Colonic mucosa (tissue), 4 donors: ENCODE measurements at places on chromosomes 12 and 14. TPM values are rescaled to one million over a fixed set of nuclear protein-coding genes. Genes with fewer than 3 reads are reported as not detected.
A peak's percentile ranks its signal among the peaks of the same experiment; 100 is the strongest.

The TSPAN8 gene
- total RNA-seq: 1,318 TPM

The SSTR1 gene
- total RNA-seq: 8.5 TPM

DNA sequence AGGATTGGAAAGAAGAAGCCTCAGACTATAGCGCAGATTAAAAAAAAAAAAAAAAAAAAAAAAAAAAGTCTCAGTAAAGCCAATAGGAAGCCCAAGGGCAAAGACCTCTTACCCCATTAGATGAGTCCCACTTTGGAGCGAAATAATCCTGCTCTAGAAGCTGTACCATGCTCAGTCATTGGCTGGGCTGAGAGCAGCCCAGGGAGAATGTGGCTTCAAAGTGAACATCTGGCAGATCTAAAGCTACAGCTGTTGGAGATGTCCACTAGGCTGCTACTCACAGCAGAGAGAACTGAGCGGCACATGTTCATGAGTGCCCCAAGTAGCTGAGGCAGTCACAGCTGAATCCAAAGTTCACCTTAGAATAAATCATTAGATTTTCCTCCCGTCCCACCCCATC lies 560.9 kb downstream of the MED13L start:
- H3K4me1 ChIP-seq: no peaks in the 10 kb centered on the region
- H3K36me3 ChIP-seq: no peaks in the 10 kb centered on the region
- H3K27ac ChIP-seq: no peak overlapping the region
- no peaks in the 10 kb centered on the region for H3K27me3 ChIP-seq
- no peak overlapping the region for H3K4me3 ChIP-seq

The CLEC4C gene
- total RNA-seq: not detected

The SYNE3 gene
- total RNA-seq: 9.5 TPM

GRCh38 chr14:92316937-92317336 lies 6.0 kb upstream of the SLC24A4 start:
- peaks cover 3% of the 10 kb centered on the region for H3K27me3 ChIP-seq
- H3K4me3 ChIP-seq: no peak overlapping the region
- no peaks in the 10 kb centered on the region for H3K4me1 ChIP-seq

DNA sequence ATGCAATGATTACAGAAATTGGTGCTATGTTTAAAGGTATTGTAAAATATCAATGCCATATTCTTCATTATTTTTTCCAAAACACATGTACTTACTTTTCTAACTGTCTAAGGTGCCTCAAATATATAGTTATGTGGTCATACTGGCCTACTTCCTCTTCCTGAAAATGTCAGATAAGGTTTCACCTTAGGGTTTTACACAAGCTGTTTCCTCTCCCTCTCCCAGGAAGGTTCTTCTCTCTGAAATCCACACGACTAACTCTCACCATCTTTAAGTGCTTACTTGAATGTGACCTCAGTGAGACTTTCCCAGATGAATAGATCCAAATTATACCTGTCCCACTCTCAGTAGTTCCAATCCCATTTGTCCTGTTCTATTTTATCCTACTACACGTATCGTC lies 11.6 kb upstream of the CLEC4D start:
- no peaks in the 10 kb centered on the region for H3K27me3 ChIP-seq
- no peak for DNase-seq
- H3K36me3 ChIP-seq: no peaks in the 10 kb centered on the region
- H3K4me3 ChIP-seq: no peak overlapping the region
- no peaks in the 10 kb centered on the region for H3K4me1 ChIP-seq
- no peak overlapping the region for H3K27ac ChIP-seq

DNA sequence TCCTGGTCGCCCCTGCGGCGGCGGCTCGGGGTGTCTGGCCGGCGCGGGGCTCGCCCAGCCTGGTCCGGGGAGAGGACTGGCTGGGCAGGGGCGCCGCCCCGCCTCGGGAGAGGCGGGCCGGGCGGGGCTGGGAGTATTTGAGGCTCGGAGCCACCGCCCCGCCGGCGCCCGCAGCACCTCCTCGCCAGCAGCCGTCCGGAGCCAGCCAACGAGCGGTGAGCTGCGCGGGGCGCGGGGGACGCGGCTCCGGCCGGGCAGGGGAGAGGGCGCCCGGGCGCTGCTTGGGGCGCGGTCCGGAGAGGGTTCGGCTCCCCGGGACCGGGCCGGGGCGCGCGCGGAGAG lies at the start of gene LGALS3:
Gene LGALS3 (plus strand): TSS at position 167 of the 342 bp plus-strand sequence. CDS start 8,122 bp downstream, outside the sequence.
- DNase-seq: peak; percentile 88
- no peaks in the 10 kb centered on the region for H3K36me3 ChIP-seq
- H3K4me3 ChIP-seq: peak within 1 kb of the TSS; percentile 60
- H3K4me1 ChIP-seq: peaks cover 24% of the 10 kb centered on the region

DNA sequence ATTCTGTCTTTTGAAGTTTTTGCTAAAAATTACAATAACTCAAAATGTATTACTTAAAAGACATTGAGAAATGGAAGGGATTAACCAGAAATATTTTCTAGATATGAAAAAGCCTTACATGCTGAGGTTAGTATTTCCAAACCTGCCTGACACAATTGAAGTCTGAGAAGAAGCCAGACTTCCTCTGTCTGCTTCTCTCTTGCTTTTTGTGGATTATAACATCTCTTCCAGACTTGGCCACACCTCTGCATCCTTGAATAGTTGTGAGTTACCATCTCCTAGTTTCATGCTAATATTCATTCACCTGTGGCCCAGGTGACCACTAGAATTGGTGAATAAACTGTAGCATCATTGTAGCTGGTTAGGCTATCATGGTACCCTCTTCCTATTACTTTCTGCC lies 497.6 kb downstream of the SLC16A7 start:
- no peak for DNase-seq
- H3K36me3 ChIP-seq: no peaks in the 10 kb centered on the region
- no peak overlapping the region for H3K27ac ChIP-seq
- H3K4me1 ChIP-seq: no peaks in the 10 kb centered on the region
- H3K4me3 ChIP-seq: no peak overlapping the region
- H3K27me3 ChIP-seq: no peaks in the 10 kb centered on the region

DNA sequence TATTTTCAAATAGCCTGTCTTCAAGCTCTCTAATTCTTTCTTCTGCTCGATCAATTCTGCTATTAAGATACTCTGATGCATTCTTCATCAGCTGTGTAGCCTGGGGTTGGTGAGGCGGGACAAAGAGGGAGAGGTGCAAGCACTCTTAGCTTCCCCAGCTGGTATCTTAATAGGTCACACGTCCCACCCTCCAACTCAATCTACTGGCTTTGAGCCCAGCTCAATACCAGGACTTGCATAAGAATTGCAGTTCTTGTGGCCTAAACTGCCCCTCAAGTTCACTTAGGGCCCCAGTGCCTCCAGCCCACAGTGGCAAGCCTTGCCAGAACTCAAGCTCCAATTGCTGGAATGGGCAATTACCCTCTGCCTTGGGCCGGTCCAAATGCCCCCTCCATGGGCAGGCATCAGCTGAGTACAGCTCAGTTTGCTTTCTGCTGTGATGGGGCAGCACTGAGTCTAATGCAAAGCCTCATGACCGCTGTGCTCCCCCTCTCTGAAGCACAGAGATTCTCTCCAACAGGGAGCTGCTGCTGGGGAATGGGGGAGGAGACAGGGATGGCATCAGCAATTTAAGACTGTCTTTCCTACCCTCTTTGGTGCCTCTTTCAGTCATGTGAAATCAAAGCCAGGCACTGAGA lies 5.6 kb upstream of the SPATA7 start:
- H3K4me3 ChIP-seq: no peak overlapping the region
- no peaks in the 10 kb centered on the region for H3K27me3 ChIP-seq
- no peak for DNase-seq
- no peaks in the 10 kb centered on the region for H3K4me1 ChIP-seq
- no peak overlapping the region for H3K27ac ChIP-seq

- no peak overlapping the region for H3K27ac ChIP-seq
- no peaks in the 10 kb centered on the region for H3K4me1 ChIP-seq
- H3K4me3 ChIP-seq: no peak overlapping the region
- no peaks in the 10 kb centered on the region for H3K27me3 ChIP-seq
- DNase-seq: no peak
Observed at GRCh38 chr12:113445544-113446171, 23.5 kb downstream of the SDSL start.

- H3K27ac ChIP-seq: no peak overlapping the region
- H3K27me3 ChIP-seq: no peaks in the 10 kb centered on the region
- H3K36me3 ChIP-seq: no peaks in the 10 kb centered on the region
Observed at GRCh38 chr12:121748218-121748570, 35.6 kb downstream of the TMEM120B start.

The COCH gene
- total RNA-seq: 0.91 TPM

GRCh38 chr12:116483959-116484750 lies 75.0 kb upstream of the MAP1LC3B2 start:
- H3K27ac ChIP-seq: no peak overlapping the region
- no peaks in the 10 kb centered on the region for H3K27me3 ChIP-seq
- no peaks in the 10 kb centered on the region for H3K36me3 ChIP-seq
- no peak overlapping the region for H3K4me3 ChIP-seq
- H3K4me1 ChIP-seq: no peaks in the 10 kb centered on the region

DNA sequence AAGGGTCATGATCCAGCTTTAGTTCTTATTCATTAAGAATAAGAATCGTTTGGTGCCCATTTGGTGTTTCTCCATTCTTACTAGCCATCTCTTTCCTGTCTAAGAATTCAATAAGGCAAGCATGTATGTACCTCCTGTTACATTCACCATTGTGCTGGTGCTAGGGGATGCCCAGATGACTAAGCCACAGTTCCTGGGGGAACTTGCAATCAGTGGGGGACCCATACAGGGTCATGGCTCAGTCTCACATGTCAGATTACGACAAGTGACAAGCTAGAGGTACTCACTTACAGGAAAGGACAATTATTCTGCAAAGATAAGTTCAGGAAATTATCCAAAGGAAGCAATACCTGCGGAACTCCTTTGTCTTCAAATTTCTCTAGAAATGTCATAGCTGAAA lies 125.4 kb downstream of the STXBP6 start:
- no peaks in the 10 kb centered on the region for H3K36me3 ChIP-seq
- no peak for DNase-seq
- H3K4me1 ChIP-seq: no peaks in the 10 kb centered on the region
- no peak overlapping the region for H3K4me3 ChIP-seq
- H3K27ac ChIP-seq: no peak overlapping the region

- no peaks in the 10 kb centered on the region for H3K36me3 ChIP-seq
- no peak for DNase-seq
- H3K4me1 ChIP-seq: peaks cover 14% of the 10 kb centered on the region
- no peak overlapping the region for H3K4me3 ChIP-seq
- no peaks in the 10 kb centered on the region for H3K27me3 ChIP-seq
Observed at GRCh38 chr14:101707863-101708620, 53.5 kb upstream of the PPP2R5C start.
